GM20000 (cell line): ENCODE measurements at places on chromosomes 1 and 21.
A peak's percentile ranks its signal among the peaks of the same experiment; 100 is the strongest.

DNA sequence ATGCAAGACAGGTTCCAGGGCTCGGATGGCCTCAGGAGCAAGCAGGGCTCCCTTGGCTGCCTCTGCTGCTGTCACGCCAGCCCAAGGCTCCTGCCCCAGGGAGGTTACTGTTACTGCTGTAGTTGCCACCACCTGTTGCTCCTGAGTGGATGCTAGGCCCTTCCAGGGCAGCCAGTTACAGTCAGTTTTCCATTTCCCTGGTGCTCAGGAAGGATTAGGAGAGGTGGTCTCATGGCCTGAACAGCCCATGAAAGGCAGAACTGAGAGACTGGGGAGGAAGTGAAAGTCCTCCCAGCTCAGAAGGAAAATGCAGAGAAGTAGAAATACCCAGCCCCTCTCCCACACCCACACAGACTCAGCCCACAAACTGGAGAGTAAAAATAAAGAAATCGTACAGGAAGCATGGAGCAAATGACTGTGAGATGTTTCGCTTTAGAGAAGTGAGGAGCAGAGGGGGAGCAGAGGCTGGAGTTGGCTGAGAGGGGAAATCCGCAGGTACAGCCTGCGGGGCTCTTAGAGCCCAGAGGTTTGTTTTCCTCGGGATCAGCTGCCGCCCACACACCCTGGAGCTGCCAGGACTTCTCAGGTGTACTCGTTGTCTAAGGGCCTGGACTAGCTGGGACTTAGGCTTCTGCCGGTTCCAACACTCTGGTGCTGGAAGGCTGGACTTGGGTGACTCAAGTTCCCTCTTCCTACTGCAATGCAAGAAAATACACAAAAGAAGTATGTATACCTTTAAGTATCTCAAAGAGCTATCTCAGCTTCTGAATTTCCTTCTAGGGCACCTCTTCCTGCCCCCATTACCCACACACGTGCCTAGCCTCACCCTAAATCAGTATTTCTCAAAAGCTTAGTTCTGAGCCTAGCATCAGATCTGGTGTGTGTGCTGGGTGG, 2.3 kb downstream of the IL6R start:
- peak; percentile 68 for DNase-seq

GRCh38 chr1:12572522-12572921, 45.5 kb downstream of the DHRS3 start:
- no peak for DNase-seq

GRCh38 chr21:35236090-35236489, 187.0 kb upstream of the RUNX1 start:
- DNase-seq: peak; percentile 10

DNA sequence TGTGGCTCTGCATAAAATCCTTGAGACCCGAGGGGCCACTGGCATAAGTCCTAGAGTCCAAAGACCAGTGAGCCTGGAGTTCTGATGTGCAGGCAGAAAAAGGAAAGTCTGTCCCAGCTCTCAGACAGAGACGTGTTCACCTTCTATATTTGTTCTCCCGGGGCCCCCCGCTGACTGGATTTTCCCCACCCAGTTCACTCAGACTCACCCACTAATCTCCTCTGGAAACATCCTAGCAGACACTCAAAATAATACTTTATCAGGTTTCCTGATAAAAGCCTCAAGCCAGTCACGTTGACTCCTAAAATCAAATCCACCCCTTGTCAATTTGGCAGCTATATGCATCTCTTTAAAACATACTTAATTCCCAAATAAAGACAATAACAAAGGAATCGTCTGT, 1084.2 kb upstream of the NCAM2 start:
- DNase-seq: no peak

- DNase-seq: no peak
Observed at GRCh38 chr21:41043014-41043413, 124.9 kb upstream of the BACE2 start.

- DNase-seq: no peak
Observed at GRCh38 chr21:39730418-39731157, 14.4 kb upstream of the IGSF5 start.

GRCh38 chr1:910881-911721, 12.6 kb upstream of the SAMD11 start:
- no peak for DNase-seq

DNA sequence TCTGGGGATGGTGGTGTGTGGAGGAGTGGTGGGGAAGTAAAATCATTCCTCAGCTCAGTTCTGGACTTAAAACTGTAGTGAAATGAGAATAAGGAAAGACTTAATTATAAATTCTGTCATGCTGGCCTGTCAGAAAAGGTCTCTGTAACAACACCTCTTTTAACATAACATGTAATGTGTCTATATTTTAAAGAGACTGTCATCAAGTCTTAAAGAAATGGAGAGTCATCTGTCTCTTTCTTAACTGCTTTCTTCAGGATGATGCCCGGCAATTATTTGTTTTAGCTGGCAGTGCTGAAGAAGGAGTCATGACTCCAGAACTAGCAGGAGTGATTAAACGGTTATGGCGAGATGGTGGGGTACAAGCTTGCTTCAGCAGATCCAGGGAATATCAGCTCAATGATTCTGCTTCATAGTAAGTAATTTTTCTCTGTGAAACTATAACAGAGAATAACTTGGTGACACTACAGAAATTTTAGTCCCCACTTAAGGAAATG, 30.6 kb downstream of the GNAI3 start:
- DNase-seq: no peak

- peak; percentile 46 for DNase-seq
Observed at GRCh38 chr1:192530254-192530653, 45.3 kb upstream of the RGS1 start.

GRCh38 chr21:44955798-44956175, 16.0 kb downstream of the SLX9 start:
- DNase-seq: no peak

DNA sequence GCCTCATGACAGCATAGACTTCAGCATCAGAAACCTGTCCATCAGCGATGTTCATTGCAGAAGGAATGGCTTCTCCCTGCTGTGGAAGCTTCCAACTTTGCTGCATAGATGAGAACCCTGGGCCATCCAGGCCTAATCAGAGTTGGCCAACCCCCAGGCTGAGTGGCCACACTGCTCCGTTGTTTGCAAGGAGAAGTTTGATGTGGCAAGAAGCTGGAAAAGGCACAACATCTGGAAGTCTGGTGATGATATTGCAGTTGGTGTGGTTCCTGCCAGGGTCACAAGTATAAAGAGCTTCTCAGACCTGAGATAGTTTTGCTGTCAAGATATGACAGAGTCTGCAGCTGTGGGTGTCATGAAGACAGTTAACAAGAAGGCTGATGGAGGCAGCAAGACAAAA, 41.2 kb downstream of the RHOU start:
- DNase-seq: no peak

GRCh38 chr21:43925096-43925481, 60.1 kb downstream of the AGPAT3 start:
- no peak for DNase-seq

- no peak for DNase-seq
Observed at GRCh38 chr21:46096596-46097335, 1.1 kb upstream of the COL6A2 start.

GRCh38 chr1:214416858-214417257, 134.5 kb downstream of the PTPN14 start:
- DNase-seq: no peak

- DNase-seq: no peak
Observed at GRCh38 chr1:226722240-226722900, 16.7 kb downstream of the ITPKB start.

GRCh38 chr1:226635456-226635941, 86.9 kb downstream of the STUM start:
- DNase-seq: no peak

DNA sequence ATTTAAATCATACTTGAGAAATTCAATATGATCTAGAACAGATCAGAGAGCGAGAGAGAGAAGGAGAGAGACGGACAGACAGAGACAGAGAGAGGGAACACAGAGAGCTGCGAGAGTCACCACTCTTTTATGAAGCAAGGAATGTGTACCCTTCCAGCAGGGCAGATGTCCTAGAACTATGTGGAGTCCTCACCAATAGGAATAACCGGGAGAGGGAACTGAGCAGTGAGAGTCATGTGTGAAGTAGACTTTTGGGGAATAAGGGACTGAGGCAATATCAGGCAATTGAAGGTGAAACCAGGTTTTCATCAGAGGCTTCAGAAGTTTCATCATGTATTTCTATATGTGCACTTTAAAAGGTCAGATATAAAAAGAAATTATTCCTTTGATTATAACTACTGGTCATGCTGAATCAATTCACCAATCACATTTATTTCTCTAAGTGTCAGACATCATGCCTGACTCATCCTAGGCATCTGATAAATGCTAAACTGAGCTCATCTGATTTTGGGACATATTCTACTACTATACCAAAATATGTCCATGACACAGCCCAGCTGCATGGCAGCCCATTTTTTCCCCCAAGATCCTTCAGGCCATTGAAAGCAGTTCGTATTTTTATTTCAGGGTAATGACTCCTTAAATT, 22.4 kb downstream of the VTCN1 start:
- DNase-seq: no peak

DNA sequence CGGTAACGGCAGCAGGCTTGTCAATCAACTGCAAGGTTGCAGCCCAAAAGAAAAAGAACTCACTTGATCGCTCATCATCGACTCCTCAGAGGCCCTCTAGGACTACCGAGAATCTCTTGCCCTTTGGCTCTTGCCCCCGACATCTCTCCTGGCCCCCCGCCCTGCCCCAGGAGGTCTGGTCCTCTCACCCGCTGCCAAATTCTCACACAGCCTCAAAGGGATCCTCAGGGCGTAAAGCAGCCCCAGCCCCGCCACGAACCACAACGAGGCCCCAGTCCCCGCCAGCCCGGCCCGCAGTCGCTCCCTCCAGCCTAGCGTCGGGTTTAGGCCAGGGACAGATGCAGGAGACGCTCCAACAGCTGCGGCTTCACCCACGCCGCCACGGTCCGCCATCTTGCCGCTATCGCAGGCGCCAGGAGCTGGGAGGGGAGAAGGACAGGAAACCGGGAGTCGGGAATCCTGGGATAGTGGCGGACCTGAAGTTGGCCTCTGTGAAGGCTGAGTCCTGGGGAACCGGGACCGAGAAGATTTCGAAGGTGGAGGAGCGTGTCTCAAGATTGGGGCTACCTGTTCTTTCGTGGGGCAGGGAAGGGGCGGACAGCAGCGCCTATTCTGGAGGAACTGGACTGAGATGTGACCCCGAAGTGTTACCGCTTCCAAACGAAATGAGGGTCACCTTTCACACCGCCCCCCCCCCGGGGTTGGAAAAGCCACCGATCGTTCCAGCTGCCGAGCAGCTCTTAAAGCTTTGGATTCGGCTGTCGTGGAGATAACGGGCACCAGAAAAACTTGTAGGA, at the start of gene ST7L:
Gene ST7L (minus strand): TSS at position 421 of the 797 bp plus-strand sequence. CDS start 28 bp downstream, at position 393.
- DNase-seq: no peak

DNA sequence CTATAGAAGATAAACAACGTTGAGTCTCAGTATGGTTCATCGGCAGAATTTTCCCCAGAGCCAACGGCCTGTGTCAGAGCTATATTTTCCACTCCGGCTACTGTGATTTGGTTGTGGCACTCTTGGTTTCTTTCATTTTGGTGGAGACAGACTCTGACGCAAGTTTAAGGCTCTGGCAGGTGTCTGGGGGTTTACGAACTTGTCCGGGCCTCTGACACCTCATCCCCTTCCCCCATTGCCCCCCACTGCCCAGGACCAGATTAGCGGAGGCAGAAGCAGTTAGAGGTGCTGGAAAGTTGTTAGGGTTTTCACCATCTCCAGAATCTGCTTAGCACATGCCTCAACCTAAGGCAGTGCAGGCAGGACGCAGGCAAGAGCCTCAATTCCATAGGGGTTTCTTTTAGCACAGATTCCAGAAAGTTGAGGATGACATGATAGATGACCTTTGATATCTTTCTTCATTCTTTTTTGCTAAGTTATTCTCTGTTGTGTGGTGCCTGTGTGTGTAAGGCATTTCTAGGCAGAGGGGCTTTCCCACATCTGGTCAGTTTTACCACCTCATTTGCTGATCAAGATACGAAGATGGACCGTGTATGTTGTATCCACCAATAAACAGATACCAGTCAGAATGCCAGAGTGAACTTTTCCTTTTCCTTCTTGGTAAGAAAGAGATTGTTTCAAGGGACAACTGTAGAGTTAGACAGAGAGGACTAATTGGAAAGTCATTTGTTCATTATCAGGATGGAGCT, 18.4 kb upstream of the IL10 start:
- DNase-seq: peak; percentile 46

DNA sequence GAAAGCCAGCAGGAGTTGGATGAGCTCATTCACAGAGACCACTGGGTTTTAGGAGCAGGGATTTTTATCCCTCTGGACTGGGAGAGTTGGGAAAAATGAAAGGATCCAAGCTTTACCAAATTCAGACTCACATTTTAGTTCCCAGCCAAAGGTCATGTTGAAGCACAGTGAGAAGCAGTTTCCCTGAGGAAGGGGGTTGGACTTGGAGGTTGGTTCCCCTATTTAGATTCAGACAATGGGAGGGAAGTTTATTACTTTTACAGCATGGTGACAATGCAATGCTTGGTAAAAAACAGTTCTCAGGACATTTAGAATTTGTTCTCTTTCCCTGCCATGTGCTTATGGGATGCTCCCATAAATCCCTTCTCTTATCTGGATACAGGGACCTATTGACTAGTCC, 57.3 kb upstream of the ZNF648 start:
- no peak for DNase-seq

GRCh38 chr1:200867018-200867811, 5.6 kb upstream of the GPR25 start:
- peak; percentile 38 for DNase-seq

DNA sequence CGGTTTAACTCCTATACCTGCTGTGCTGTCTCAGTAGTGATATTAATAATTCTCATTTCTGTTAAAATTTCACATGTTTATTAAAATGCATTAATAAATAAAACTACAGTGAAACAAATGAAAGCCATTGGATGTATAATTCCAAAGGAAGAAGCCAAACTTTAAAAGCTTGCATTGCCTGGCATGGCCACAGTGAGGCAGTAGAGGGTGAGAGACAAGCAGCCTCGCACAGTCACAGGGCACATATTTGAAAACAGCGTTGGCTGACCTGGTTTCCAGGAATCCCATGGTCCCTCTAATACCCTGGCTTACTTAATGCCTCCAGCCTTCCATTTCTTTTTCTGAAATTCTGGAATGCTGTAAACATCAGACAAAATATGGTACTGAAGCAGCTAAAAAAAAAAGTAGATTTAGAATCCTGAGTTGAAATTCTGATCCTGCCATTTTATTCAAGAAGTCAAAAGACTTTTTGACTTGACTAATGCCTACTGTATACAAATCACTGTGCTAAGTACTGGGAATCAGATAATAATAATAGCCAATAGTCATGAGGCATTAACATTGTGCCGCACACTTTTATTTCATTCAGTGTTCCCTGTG, 6.7 kb upstream of the RNASEL start:
- DNase-seq: peak; percentile 67

- peak; percentile 28 for DNase-seq
Observed at GRCh38 chr1:173122958-173123852, 72.5 kb upstream of the TNFSF18 start.

DNA sequence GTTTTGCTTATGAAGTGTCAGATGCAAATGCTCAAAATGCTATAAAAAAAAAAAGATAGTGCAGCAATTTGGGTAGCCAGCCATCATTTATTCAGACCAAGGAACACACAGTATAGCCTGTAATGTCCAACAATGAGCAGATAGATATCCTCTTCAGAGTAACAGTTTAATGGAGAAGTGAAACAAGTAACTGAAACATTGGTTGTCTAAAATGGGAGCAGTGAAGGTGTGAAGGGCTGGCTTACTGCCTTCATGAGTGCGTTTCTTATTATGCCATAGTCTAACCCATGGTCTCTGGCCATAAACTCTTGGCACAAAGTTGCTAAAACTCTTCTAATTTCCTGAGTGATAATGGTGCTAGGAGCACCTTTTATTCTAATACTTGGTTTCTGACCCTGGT, 11.4 kb downstream of the RGS5 start:
- DNase-seq: peak; percentile 4
